ENCODE measurements at places on chromosomes 5 and 9.
A peak's percentile ranks its signal among the peaks of the same experiment; 100 is the strongest.

GRCh38 chr5:137706841-137707240 is 29.0 kb downstream of the KLHL3 start:
- no peak for DNase-seq

DNA sequence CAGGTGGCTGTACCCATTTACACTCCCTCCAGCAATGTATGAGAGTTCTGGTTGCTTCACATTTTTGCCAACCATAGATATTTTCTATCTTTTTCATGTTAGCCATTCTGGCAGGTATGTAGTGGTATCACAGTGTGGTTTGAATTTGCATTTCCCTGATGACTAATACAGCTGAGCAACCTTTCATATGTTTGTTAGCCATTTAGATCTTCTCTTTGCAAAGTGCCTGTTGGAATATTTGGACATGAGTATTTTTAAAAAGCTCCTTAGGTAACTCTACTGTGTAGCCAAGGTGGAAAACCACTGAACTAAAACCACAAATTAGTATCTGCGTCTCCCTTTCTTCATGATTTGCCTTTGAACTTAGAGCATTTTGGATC is 31.9 kb downstream of the IRF1 start:
- no peak for DNase-seq

- no peak for DNase-seq
Observed at GRCh38 chr9:113057193-113057592, 669 bp upstream of the ZFP37 start.

DNA sequence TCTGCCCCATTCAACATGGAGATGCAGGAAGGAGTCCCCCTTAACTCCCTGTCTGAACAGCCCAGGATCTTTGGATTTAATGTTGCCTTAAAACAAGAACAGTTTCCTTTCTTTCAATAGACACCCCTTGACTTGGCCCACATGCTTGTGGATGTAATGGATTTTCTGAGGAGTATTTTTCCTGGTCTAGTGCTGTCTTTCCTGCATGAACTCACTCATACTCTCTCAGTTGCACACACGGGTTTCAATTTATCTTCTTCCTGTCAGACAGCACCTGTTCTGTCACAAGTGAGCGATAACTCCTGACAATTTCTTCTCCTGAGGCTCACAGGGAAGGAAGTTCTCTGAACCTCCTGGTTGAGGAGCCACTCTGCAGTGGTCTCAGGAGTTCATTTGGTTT is 85.1 kb downstream of the ACER2 start:
- no peak for DNase-seq

- no peak for DNase-seq
Observed at GRCh38 chr5:1800472-1801221, 560 bp upstream of the NDUFS6 start.

DNA sequence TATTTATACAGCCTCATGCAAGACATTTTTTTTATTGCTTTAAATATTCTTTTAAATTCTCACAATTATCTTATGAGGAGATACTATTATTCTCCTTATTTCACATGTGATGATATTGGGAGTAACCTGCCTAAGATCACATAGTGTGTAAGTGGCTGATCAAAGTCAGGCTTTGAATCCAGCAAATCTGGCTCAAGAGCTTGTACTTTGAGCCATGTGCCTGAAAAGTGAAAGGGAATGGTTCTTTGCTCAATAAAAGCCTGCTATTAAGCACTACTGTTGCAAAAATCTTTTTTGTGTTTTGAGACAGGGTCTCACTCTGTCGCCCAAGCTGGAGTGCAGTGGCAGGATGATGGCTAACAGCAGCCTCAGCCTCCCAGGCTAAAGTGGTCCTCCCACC is 35.1 kb downstream of the PWWP2A start:
- DNase-seq = no peak

DNA sequence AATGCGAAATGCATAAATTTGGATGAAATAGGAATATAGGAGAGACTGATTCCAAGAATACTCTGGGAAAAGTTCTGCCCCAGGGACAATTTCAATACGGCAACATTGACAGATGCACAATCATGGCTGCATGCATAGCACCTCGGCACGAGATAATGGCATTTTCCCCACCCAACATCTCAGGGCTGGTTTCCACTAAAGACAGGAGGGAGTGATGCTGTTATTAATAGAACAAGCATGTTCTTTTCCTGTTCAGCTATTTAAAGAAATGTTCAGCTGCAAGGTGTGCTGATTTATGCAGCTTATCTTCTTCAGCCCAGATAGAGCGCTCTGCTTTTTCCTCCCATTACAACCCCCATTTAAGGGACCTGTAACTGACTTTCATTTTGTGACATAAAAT is 740.2 kb downstream of the TLR4 start:
- no peak for DNase-seq

DNA sequence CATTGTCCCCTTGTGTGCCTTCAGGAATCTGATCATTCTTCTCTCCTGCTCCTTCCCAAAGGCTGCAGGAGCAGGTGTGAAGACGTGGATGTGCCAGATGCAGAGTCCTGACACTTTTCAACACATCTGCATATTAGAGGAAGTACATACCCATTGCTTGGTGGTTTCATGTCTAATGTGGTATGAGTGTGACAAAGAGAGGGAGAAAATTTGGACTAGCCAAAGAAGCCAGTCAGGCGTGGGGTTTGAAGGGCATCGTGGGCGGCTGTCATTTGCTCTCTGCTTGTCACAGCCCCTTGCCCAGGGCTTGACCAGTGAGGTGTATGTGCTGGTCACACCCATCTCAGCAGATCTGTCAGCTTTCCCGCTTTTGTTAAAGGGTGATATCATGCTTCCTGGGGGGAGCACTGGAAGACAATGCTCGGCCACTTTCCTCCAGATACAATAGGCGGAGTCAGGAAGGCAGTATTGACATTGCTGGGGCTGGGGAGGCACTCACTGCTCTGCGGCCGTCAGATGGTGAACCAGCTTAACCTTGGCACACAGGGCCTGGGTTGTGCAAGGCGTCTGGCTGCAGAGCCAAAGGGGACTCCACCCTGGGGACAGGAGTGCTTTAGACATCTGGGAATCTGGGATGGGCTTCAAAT is 8.6 kb downstream of the TEK start:
- no peak for DNase-seq

DNA sequence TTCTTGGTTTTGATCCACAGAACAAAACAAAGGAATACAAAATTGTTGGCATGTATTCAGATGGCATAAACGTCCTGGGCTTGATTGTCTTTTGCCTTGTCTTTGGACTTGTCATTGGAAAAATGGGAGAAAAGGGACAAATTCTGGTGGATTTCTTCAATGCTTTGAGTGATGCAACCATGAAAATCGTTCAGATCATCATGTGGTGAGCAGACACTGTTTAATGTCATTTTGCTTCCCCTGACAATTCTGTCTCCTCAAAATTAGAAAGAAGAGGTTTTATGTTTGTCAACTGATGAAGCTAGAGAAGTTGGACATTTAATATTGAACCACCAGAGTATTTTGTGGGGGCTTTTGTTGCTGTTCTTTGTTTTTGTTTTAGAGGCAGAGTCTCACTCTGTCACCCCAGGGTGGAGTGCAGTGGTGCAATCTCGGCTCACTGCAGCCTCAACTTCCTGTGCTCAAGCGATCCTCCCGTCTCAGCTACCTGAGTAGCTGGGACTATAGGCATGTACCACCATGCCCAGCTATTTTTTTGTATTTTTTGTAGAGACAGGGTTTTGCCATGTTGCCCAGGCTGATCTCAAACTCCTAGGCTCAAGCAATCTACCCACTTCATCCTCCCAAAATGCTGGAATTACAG is 82.0 kb downstream of the SLC1A1 start:
- DNase-seq = no peak

GRCh38 chr9:112810696-112811490 is 60.3 kb downstream of the SNX30 start:
- no peak for DNase-seq

GRCh38 chr9:122263699-122264349 is 816 bp downstream of the RBM18 start:
- no peak for DNase-seq

DNA sequence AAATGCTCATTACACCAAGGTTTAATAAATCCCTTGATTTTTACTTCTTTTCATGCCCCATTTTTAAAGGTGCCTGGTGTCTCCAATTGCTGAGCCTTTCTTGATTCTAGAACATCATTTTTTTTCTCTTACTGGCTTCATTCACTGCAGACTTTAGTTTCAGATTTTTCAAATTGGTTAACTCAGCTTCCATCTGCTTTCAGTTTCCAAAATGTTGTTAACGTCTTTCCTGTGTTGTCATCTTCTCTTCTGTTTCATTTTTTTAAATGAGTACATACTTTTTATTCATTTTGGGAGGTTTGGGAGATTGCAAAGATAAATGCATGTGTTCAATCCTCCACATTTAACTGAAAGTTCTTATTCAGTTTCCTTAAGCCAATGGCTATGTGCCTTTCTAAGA is 126.4 kb upstream of the CCNG1 start:
- no peak for DNase-seq

GRCh38 chr9:128231638-128232527 is 28.7 kb downstream of the DNM1 start:
- no peak for DNase-seq

- DNase-seq = no peak
Observed at GRCh38 chr5:96337048-96337781, 95.8 kb downstream of the PCSK1 start.

DNA sequence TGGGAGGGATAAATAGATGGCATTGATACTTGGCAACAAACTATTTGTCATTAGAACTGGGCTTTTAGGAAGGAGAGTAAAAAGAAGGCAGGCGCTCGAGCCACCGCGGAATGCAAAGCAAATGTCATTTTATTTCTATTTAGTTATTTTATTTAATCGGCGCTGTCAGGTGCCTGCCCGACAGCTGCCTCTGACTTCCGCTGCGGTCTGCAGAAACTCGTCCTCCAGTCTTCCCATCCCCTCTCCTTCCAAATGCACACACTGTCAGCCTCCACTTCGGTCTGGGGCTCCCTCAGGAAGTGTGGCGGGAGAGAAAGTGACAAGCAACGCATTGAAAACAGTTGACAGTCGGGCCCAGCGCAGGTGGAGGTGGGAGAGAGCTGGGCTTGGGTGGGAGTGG is 29.3 kb downstream of the ASS1 start:
- DNase-seq = no peak

GRCh38 chr5:142826741-142827492 is 56.7 kb downstream of the ARHGAP26 start:
- DNase-seq = peak; percentile 24

DNA sequence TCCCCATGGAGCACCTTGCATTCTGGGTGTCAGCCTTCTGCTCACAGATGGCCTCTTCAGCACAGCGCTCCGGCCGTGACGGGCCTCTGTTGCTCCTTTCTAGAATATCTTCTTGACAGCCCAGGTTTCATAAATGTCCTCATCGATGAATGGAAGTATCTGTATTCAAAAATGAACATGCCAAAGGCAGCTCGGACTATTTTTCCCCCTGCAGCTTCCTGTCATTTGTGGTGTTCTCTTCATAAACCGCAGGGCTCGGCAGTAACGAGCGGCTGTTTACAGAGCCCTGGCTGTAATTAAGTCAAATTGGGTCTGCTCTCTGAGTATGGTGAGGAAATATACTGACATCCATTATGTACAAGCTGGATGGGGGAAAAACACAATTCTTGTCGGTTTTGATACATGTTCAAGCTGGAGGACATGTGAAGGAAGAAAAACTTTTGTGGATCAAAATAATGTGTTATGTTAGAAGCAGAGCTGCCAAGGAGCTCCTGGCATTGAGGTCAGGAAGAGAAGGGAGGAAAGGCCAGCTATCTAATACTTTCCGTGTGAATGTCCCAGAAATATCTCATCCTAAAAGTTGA is 154.1 kb upstream of the CD180 start:
- DNase-seq = no peak

DNA sequence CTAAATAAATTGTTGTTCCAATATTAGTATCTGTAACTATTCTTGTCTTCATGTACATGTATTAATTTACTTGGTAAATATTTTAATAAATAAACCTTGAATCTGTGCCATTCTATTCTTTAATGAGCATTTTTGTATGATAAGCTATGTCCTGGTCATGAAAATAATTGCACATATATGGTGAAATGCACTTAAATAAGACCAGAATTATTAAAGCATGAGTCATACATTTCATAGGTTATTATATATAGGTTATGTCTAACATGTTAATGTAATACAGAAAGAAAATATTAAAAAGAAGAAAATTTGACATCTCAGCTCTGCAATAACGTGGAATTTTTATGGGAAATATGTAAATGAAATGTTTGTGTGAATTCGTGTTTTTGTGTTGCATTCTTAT is 1168.1 kb downstream of the TAF11L14 start:
- DNase-seq = no peak

DNA sequence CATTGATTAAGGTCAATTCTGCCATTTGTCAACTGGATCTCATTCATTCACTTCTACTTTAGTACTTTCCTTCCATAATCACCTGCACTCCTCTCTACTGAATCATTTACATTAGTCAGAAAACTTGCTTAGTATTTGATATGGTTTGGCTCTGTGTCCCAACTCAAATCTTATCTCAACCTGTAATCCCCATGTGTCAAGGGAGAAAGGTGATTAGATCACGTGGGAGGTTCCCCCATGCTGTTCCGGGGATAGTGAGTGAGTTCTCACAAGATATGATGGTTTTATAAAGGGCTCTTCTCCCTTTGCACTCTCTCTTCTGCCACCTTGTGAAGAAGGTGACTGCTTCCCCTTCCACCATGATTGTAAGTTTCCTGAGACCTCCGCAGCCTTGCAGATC is 23.7 kb upstream of the UGCG start:
- no peak for DNase-seq

- DNase-seq = no peak
Observed at GRCh38 chr9:126386088-126386487, 59.5 kb downstream of the MVB12B start.

GRCh38 chr9:28961623-28962022 is 1388.3 kb upstream of the C9orf72 start:
- no peak for DNase-seq

- DNase-seq = no peak
Observed at GRCh38 chr5:180086816-180087399, 15.3 kb upstream of the RNF130 start.

DNA sequence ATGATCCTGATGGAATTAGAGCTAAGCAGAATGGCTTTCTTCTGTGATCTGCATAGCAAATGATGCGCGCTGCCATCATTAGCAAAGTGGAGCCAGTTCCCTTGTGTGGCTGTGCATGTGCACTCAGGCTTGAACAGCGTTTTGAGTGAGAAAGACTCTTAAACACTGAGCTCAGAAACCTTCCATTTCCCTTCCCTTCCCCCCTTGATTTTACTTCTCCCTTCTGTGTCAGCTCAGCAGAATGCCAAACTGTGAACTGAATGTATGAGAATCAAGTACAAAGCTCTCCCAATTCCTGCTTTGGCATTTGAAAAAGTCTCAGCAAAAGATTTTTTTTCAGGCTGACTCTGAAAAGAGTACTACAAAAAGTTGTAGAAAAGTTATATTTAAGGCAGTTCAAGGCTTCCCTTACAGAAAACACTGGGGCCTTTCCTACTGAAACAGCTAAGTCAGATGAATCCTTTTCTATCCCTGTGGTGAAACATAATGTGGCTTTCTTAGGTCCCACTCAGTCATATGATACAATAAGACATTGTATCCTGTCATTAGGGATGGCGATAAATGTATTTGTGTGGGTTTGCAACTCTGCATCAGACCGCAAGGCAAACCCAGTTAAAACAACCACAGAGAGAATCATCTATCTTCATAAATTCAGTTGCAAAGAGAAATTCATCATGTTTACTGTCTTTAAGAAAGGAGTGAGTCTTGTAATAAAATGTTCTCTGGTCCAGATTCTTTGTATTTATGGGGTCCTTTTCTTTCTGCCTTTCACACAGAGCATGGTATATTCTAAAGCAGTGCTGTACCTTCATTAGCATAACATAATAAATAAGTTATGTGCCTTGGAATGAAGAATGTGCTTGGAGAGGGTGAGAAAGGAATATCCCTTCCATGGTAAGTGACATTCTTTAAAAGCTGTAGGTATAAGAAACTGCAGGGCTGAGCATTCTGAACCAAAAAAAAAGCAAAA is 222.6 kb downstream of the CAAP1 start:
- DNase-seq = no peak

GRCh38 chr5:141382469-141383294 is at the start of gene PCDHGA7:
PCDHGA7 (plus strand) TSS chr5:141382742; CDS start chr5:141382900, 158 bp downstream.
- no peak for DNase-seq
